ENCODE measurements at places on chromosomes 1 and 21. TPM values are rescaled to one million over a fixed set of nuclear protein-coding genes. Genes with fewer than 3 reads are reported as not detected.

Gene CGN
- total RNA-seq: 4.3 TPM

Gene BTBD19
- total RNA-seq: 5.0 TPM

Gene HSD3B1
- total RNA-seq: not detected

Gene HUNK
- 2.5 TPM for total RNA-seq

Gene COL24A1
- total RNA-seq: 4.9 TPM

Gene USP48
- total RNA-seq: 98.1 TPM

Gene HORMAD1
- not detected for total RNA-seq

Gene ALX3
- total RNA-seq: not detected

Gene GJA5
- total RNA-seq: 15.4 TPM

Gene FCER1G
- 4.4 TPM for total RNA-seq

Gene TNFSF18
- not detected for total RNA-seq

All from tongue (tissue), 3 donors.